ENCODE measurements at places on chromosomes 11 and 22.
A peak's percentile ranks its signal among the peaks of the same experiment; 100 is the strongest.

DNA sequence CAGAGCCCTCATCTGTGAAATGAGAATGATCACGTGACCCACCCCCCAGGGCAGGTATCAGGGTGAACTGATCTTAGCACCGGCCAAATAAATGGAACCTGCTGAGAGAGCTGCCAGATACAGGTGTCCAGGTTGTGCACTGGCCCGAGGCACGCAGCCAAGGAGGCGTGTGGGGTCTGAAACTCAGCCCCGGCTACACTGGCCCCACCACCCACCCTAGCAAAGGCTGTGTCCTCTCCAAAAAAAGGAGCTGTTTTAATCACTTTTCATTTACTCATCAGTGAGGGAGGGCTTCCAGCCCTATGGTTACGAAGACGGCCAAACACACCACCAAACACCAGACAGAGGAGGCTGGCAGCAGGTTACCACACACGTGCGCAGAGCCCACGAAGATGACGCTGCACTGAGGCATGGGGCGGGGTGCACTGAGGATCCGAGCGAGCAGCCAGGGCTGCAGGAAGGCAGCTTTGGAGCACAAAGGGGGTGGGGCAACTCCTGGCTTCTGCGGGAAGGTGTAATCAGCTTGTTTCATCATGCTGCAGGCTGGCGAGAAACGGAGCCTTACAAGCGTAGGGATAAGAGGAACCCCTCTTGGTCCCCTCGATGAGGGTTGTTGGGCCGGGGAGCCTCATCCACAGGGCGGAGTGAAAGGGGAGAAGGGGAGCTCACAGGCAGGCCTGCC, 19.5 kb upstream of the SLC22A12 start:
- H3K36me3 ChIP-seq, result no peaks in the 10 kb centered on the region
- H3K4me3 ChIP-seq, result no peak overlapping the region
- DNase-seq, result peak; percentile 52
- no peaks in the 10 kb centered on the region for H3K27me3 ChIP-seq
- H3K27ac ChIP-seq, result no peak overlapping the region

DNA sequence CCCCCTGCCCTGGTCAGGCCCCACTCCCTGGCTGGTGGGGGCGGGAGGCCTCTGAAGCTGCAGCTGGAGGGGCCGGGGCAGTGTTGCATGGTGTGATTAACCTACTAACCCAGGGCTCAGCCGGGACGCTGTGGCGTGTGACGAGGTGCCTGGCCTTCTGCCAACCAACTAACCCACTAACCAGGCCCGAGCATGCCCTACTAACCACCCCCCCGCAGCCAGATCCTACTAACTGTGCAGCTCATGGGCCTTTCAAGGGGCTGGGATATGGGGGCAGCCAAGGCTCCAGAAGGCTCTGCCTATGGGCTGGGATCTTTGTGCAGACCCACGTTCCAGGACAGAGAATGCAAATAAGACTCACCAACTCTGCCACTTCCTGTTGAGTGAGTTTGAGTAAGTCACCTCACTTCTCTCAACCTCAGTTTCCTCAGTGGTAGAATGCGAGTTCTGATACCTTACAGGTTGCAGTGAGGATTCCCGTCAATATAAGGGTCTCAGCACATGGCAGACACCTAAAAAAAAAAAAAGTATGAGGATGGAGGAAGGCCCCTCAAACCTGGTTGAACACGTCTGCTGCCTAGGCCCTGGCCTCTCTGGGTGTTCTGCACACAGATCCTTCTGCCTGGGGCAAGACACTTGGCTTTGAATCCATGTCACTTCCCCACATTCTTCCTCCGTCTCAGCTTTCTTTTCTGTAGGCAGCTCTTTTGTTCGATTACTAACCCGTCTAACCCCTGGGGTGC, 14.1 kb downstream of the MIAT start:
- H3K27me3 ChIP-seq, result no peaks in the 10 kb centered on the region
- peaks cover 40% of the 10 kb centered on the region for H3K4me1 ChIP-seq
- peak overlapping the region; percentile 98 for H3K27ac ChIP-seq
- peak overlapping the region; percentile 86 for H3K4me3 ChIP-seq
- no peaks in the 10 kb centered on the region for H3K36me3 ChIP-seq
- peak; percentile 72 for DNase-seq

DNA sequence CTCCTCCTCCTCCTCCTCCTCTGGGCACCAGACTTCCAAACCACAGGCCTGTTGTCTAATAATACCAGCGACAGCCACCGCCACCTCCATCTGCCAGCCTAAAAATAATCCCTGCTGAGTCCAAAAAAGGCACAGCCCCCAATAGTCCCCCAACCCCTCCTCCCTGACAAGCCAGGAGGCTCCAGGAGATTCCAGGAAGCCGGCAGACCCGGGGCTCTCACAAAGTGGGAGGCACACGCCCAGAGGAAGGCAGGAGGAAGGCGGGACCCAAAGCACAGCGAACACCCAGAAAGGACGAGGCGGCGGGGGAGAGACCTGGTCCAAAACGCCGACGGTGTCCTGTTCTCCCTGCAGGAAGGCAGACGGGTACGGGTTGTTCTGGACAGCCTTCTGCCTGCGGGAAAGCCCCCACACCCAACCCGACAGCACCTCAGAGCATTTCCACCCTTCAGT, 5.9 kb downstream of the IGSF9B start:
- DNase-seq, result no peak
- no peaks in the 10 kb centered on the region for H3K36me3 ChIP-seq
- H3K4me1 ChIP-seq, result peaks cover 12% of the 10 kb centered on the region
- H3K4me3 ChIP-seq, result no peak overlapping the region
- peaks cover 67% of the 10 kb centered on the region for H3K27me3 ChIP-seq
- H3K27ac ChIP-seq, result no peak overlapping the region

- peaks cover 6% of the 10 kb centered on the region for H3K27me3 ChIP-seq
- peak; percentile 44 for DNase-seq
- no peaks in the 10 kb centered on the region for H3K4me1 ChIP-seq
These were observed 15.6 kb downstream of the KCNC1 start for GRCh38 chr11:17750013-17750800.

DNA sequence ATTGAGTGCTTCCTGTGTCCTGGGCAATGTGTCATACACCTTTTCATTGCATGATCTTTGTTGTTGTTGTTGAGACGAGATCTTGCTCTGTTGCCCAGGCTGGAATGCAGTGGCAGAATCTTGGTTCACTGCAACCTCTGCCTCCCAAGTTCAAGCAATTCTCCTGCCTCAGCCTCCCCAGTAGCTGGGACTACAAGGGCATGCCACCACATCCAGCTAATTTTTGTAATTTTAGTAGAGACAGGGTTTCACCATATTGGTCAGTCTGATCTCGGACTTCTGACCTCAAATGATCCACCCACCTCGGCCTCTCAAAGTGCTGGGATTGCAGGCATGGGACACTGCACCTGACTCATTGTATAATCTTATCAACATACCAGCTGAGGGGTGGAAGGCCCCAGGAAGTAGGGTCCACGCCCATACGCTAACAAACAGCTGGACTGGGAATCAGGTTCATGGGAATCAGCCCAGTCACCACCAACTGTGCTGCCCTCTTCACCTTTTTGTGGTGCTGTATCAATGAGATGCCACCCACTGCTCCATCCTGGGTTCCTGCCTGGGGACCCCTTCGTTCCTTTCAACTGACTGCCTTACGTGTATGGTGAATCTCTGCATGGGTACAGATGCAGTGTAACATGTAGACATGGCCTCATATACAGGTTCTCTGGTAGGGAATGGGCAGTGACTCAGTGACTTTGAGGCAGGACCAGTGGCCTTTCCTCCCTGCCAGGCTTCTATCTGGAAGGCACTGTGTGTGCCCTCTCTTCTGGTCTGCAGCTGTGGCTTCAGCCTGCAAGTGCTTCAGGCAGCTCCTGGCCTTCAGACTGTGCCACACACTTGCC, 32.5 kb upstream of the YWHAH start:
- no peak overlapping the region for H3K27ac ChIP-seq
- no peaks in the 10 kb centered on the region for H3K4me1 ChIP-seq
- no peaks in the 10 kb centered on the region for H3K27me3 ChIP-seq
- DNase-seq, result no peak
- H3K4me3 ChIP-seq, result no peak overlapping the region

GRCh38 chr11:78630155-78630554, 55.5 kb upstream of the NARS2 start:
- no peak overlapping the region for H3K4me3 ChIP-seq
- H3K27ac ChIP-seq, result no peak overlapping the region
- no peak for DNase-seq

- no peaks in the 10 kb centered on the region for H3K36me3 ChIP-seq
- H3K4me1 ChIP-seq, result no peaks in the 10 kb centered on the region
- no peaks in the 10 kb centered on the region for H3K27me3 ChIP-seq
- no peak overlapping the region for H3K27ac ChIP-seq
- DNase-seq, result no peak
- H3K4me3 ChIP-seq, result no peak overlapping the region
These were observed 35.1 kb downstream of the MMP7 start for GRCh38 chr11:102495161-102496042.

DNA sequence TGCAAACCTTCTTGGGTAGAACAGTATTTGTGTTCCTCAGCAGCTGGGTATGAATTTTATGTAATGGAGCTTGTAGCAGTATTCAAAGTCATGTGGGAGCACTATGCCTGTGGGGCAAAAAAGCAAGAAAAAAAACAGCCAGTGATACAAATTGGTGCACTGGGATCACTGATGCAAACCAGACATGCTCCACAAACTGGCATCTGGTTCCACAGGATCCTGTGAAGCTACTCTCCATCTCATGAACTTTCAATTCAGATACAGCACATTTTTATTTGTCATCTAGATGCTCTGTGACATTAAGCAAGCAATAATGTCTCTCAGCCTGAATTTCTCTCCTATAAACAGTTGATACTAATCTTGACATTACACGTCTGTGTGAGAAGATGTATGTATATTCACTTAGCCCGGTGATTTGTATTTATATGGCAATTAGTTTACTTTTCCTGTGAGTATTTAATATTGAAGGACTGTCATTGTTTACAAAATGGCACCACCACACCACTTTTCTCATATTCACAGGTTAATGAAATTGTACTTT, 208.5 kb upstream of the GRIA4 start:
- DNase-seq, result no peak
- H3K27ac ChIP-seq, result no peak overlapping the region
- H3K36me3 ChIP-seq, result no peaks in the 10 kb centered on the region
- no peaks in the 10 kb centered on the region for H3K4me1 ChIP-seq
- no peaks in the 10 kb centered on the region for H3K27me3 ChIP-seq

DNA sequence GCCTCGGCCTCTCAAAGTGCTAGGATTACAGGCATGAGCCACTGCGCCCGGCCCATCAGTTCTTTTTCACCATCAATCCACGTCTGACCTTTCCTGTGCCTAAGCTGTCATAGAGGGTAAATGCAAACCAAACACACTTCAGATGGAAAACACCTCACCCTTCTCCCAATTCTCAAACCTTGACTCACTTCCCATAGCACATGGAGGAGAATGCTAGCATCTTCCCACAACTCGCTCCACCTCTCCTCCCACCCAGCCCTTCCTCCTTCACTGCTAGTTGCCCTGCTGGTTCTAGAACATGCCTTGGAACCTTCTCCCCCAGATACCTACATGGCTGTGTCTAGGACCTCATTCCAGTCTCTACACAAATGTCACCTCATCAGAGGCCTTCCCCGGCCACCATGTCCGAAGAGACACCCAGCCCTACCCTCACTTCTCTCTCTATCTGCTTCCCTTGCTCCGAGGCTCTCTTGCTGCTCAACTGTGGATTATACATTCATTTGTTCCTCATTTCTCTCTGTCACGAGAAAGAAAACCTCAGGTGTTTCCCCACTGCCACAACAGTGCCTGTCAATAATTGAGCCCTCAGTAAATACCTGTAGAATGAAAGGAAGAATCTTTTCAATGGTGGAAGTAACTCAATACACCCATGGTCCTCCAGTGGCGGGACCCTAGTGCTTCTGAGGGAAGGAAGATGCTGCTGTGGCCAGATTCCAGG, 21.3 kb upstream of the NCF4 start:
- H3K27ac ChIP-seq, result no peak overlapping the region
- H3K4me1 ChIP-seq, result no peaks in the 10 kb centered on the region
- H3K27me3 ChIP-seq, result peaks cover 22% of the 10 kb centered on the region
- no peak overlapping the region for H3K4me3 ChIP-seq
- peak; percentile 15 for DNase-seq
